ENCODE measurements at places on chromosomes 3 and 15. TPM values are rescaled to one million over a fixed set of nuclear protein-coding genes. Genes with fewer than 3 reads are reported as not detected.
A peak's percentile ranks its signal among the peaks of the same experiment; 100 is the strongest.

IL5RA gene
- total RNA-seq: 0.07 TPM

NTRK3 gene
- total RNA-seq: 4.4 TPM

MUC4 gene
- not detected for total RNA-seq

CD276 gene
- total RNA-seq: 172 TPM

ALCAM gene
- total RNA-seq: 17.1 TPM

XYLB gene
- total RNA-seq: 1.3 TPM

NANOGP8 gene
- total RNA-seq: not detected

LRRC49 gene
- total RNA-seq: 11.6 TPM

DNA sequence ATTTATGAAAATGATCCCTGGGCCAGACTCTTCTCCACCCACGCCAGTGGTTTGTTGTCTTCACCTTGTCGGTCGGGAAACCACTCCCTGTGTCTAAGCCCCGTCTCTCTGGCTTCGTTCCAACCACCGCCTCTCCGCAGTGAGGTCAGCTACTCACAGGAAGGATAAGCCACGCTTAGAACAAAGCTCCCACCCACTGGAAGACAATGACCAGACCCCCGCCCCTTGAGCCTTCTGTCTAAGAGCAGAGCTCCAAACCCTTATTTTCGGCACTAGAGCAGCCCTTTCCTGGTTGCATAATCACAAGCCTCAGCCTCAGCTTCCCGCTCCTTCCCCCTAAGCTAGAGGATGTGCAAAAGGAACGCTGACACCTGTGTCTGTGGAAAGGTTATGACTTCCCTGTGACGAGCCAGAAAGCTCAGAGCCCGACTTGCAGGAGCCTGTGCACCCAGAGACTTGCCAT, 114.9 kb upstream of the MEF2A start:
- H3K27me3 ChIP-seq: no peaks in the 10 kb centered on the region
- peak; percentile 86 for DNase-seq
- H3K27ac ChIP-seq: no peak overlapping the region
- no peaks in the 10 kb centered on the region for H3K36me3 ChIP-seq
- H3K4me1 ChIP-seq: peaks cover 25% of the 10 kb centered on the region
- H3K4me3 ChIP-seq: no peak overlapping the region

- no peak overlapping the region for H3K4me3 ChIP-seq
- H3K27ac ChIP-seq: no peak overlapping the region
- DNase-seq: peak; percentile 28
- H3K36me3 ChIP-seq: no peaks in the 10 kb centered on the region
Measured at GRCh38 chr3:29128001-29128400, 152.9 kb upstream of the RBMS3 start.

- no peak for DNase-seq
- H3K27ac ChIP-seq: no peak overlapping the region
- no peak overlapping the region for H3K4me3 ChIP-seq
- H3K27me3 ChIP-seq: no peaks in the 10 kb centered on the region
- peaks cover 16% of the 10 kb centered on the region for H3K4me1 ChIP-seq
Measured at GRCh38 chr3:56076746-56077145, 391.5 kb downstream of the ERC2 start.

- H3K4me3 ChIP-seq: no peak overlapping the region
- H3K36me3 ChIP-seq: no peaks in the 10 kb centered on the region
- H3K4me1 ChIP-seq: no peaks in the 10 kb centered on the region
- DNase-seq: no peak
Measured at GRCh38 chr3:16927485-16927884, 42.7 kb downstream of the PLCL2 start.

GRCh38 chr15:91049378-91050127, 27.2 kb upstream of the VPS33B start:
- no peak overlapping the region for H3K4me3 ChIP-seq
- no peaks in the 10 kb centered on the region for H3K4me1 ChIP-seq
- H3K27me3 ChIP-seq: peaks cover 25% of the 10 kb centered on the region
- H3K36me3 ChIP-seq: no peaks in the 10 kb centered on the region
- DNase-seq: peak; percentile 80

GRCh38 chr15:82585072-82585471, 44.8 kb upstream of the RPS17 start:
- peak; percentile 70 for DNase-seq
- H3K4me3 ChIP-seq: no peak overlapping the region
- H3K4me1 ChIP-seq: no peaks in the 10 kb centered on the region
- H3K27me3 ChIP-seq: no peaks in the 10 kb centered on the region
- H3K27ac ChIP-seq: no peak overlapping the region

DNA sequence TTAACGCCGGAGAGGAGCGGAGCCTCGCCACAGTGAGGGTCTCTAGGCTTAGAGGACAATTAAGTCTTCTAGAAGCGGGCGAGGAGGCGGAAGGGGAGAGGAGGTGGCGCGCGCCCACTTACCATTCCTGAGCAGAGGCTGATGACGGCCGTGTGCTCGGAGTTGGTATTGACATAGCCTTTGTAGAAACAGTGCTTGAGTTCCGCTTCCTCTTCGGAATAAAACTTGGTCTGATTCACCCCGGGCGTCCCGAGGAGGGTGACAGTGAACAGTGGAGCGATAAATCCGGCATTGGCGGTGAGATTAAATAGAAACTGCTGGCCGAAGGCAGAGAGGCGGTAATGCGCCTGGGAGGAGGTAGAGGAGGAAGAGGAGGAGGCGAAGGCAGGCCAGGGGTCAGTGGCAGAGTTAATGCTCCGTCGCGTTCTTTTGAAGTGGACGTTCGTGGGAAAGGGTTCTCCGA, 1.3 kb downstream of the ADAMTS9 start:
- peak overlapping the region; percentile 64 for H3K4me3 ChIP-seq
- H3K27ac ChIP-seq: peak overlapping the region; percentile 95
- H3K36me3 ChIP-seq: no peaks in the 10 kb centered on the region
- no peaks in the 10 kb centered on the region for H3K27me3 ChIP-seq
- peak; percentile 77 for DNase-seq

GRCh38 chr15:71201477-71201876, 86.2 kb downstream of the THSD4 start:
- peak; percentile 84 for DNase-seq
- H3K27ac ChIP-seq: peak overlapping the region; percentile 53
- H3K4me1 ChIP-seq: peaks cover 17% of the 10 kb centered on the region
- H3K27me3 ChIP-seq: no peaks in the 10 kb centered on the region
- H3K36me3 ChIP-seq: no peaks in the 10 kb centered on the region

DNA sequence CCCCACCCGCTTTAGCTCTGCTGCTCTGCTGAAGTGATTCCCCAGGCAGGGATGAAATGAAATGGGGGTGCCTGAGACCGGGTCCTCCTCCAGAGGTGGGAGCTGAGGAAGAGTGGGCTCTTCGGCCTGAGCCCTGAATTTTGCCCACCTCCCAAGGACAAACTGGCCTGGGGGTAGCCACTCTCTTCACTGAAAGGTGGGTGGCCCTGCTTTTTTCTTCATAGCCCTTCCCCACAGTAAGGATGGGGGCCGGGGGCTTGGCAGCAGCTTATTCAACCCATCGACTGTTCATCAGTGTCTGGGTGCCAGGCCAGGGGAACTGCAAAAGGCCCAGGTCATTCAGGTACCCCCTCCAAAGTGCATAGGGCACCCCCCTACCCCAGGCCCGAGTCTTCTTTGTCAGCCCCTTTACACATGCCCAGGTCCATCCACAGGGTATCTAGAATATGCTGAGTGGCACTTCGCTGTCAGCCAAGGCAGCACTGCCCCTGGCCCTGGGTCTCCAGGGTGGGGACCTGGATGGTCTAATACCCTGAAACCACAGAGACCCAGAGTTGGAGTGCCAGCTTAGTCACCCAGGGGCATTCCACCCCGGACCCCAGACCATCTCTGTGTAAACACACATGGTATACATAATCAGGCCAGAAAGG, 7.9 kb downstream of the SCN5A start:
- H3K4me1 ChIP-seq: peaks cover 6% of the 10 kb centered on the region
- no peak overlapping the region for H3K4me3 ChIP-seq
- peaks cover 78% of the 10 kb centered on the region for H3K27me3 ChIP-seq
- DNase-seq: no peak

GRCh38 chr3:105715372-105715771, 153.4 kb downstream of the CBLB start:
- DNase-seq: no peak
- no peak overlapping the region for H3K4me3 ChIP-seq
- no peaks in the 10 kb centered on the region for H3K27me3 ChIP-seq
- no peak overlapping the region for H3K27ac ChIP-seq
- H3K4me1 ChIP-seq: peaks cover 7% of the 10 kb centered on the region

DNA sequence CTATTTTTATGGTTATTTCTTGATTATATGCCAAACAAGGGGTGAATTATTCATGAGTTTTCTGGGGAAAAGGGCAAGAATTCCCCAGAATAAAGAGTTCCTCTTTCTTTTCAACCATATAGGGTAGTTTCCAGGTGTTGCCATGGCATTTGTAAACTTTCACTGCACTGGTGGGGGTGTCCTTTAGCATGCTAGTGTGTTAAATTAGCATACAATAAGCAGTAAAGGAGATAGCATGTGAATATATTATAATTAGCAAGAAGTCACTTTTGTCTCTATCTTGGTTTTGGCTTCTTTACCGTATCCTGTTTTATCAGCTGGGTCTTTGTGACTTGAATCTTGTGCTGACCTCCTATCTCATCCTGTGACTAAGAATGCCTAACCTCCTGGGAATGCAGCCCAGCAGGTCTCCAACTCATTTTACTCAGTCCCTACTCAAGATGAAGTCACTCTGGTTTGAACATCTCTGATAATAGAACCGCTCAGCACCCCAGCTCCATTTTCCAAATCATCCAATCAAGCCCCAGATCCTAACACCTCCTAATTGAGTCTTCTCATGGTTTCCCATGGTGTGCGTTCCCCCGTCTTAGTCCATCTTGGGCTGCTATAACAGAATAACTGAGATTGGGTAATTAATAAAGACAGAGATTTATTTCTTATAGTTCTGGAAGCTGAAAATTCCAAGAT, 3.4 kb upstream of the SELENOT start:
- DNase-seq: no peak
- H3K4me1 ChIP-seq: peaks cover 12% of the 10 kb centered on the region
- no peak overlapping the region for H3K4me3 ChIP-seq
- H3K36me3 ChIP-seq: no peaks in the 10 kb centered on the region
- H3K27me3 ChIP-seq: no peaks in the 10 kb centered on the region
- peak overlapping the region; percentile 61 for H3K27ac ChIP-seq

- no peak overlapping the region for H3K27ac ChIP-seq
- no peaks in the 10 kb centered on the region for H3K36me3 ChIP-seq
- no peaks in the 10 kb centered on the region for H3K4me1 ChIP-seq
- no peak overlapping the region for H3K4me3 ChIP-seq
Measured at GRCh38 chr3:157176934-157177333, 17.0 kb upstream of the CCNL1 start.

DNA sequence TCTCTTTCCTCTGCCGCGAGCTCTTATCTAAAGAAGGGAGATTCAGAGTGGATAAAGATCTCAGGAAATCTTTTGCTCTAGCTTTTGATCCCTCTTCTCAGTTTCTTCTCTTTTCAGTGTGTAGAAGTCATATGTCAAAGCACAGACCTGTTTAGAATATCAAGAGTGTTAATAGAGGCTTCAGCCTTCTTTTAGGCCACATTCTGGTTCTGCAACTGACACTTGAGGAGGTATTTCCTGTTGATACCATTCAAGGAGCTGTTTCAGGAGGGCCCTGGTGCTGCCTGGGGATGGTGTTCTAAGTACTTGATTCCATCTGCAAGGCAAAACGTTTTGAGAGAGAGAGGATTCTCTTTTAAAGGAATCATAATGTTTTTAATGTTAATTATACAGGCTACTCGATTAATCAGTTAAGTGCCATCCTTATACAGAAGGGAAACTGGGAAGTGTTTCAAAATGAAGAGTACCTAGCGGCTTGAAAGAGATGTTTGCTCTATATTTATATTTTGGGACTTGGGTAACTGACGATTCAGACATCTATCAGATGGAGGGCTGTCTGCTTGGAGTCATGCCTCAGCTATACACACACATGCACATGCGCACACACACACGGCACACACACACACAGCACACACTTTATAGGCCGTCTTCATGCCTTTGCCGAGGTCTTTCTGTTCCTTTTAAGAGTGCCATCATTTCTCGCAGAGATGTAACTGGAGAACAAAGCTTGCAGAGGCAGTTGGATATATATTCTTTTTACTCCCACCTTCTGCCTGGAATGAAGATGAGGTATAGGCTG, 313.9 kb downstream of the PTPRG start:
- H3K27ac ChIP-seq: peak overlapping the region; percentile 78
- peak; percentile 63 for DNase-seq
- H3K27me3 ChIP-seq: no peaks in the 10 kb centered on the region
- no peaks in the 10 kb centered on the region for H3K36me3 ChIP-seq

GRCh38 chr15:58748040-58748851, 1.3 kb downstream of the ADAM10 start:
- peak overlapping the region; percentile 99 for H3K27ac ChIP-seq
- peaks cover 23% of the 10 kb centered on the region for H3K4me1 ChIP-seq
- no peaks in the 10 kb centered on the region for H3K27me3 ChIP-seq
- peak overlapping the region; percentile 99 for H3K4me3 ChIP-seq
- DNase-seq: peak; percentile 24

DNA sequence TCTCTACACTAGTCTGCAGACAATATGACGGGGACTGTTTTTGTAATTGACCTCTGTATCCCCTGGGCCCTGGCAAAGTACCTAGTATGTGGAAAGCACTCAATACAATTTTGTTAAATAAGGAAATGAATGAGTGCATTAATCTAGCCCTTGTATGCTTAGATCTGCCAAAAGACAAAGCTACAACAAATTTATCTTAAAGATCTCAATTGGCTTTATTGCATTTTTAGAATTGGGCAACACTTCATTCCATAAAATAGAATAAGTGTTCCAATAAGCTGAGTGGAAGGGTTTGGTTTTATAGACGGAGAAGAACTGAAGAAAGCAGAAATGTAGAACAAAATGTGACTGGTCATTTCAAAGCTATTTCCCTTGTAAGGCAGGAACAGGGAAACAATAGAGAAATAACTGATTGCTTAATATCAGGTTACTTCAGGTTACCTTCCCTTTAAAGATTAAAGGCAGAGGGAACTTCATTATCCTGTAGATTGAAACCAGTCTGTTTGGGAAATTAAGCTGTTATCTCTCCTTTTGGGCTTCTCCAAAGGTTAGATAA, 108.3 kb upstream of the MME start:
- peak; percentile 79 for DNase-seq
- no peaks in the 10 kb centered on the region for H3K36me3 ChIP-seq

DNA sequence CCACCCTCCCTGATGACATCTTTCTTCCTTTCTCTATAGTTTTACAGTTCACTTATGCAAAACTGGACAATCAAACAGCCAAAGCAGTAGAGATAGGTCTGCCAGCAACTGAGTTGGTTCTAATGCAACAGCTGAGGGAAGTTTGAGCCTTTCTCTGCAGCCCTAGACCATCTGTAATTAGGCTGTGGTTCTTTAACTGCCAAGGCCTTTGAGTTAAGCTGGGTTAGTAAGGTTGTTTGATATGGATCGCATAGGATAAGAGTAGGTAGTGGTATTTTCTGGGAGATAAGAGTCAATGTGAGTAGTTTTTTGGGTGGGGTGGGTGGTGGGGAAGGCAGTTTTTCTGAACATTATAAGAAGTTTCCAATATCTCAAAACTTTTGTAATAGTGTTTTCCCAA, 3.0 kb downstream of the RPL39L start:
- no peak for DNase-seq
- no peaks in the 10 kb centered on the region for H3K36me3 ChIP-seq
- no peak overlapping the region for H3K4me3 ChIP-seq

DNA sequence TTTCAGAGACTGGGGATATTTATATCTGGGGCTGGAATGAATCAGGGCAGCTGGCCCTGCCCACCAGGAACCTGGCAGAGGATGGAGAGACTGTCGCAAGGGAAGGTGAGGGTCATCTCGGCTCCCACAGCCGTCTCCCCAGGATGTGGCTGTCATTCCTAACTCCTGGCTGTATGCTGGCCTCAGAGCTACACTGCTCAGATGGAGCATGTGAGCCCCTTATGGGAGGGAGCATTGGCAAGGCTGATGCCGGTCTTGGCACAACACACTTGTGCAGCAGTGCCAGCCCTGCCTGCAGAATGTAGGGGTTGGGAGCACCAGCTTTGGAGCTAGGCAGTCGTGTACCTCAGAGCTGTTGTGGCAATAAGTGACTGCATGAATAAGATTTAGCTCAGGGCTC, 5.2 kb downstream of the RCCD1 start:
- no peak overlapping the region for H3K27ac ChIP-seq
- H3K36me3 ChIP-seq: peaks cover 10% of the 10 kb centered on the region
- no peak overlapping the region for H3K4me3 ChIP-seq
- DNase-seq: no peak

All from cardiac muscle cell (in vitro differentiated cells and primary cell).